ENCODE measurements at places on chromosomes 3 and 15.

GRCh38 chr15:25690673-25691543 is 172.2 kb downstream of the ATP10A start:
- no peak for DNase-seq

GRCh38 chr3:195201295-195201694 is 69.7 kb downstream of the XXYLT1 start:
- no peak for DNase-seq

DNA sequence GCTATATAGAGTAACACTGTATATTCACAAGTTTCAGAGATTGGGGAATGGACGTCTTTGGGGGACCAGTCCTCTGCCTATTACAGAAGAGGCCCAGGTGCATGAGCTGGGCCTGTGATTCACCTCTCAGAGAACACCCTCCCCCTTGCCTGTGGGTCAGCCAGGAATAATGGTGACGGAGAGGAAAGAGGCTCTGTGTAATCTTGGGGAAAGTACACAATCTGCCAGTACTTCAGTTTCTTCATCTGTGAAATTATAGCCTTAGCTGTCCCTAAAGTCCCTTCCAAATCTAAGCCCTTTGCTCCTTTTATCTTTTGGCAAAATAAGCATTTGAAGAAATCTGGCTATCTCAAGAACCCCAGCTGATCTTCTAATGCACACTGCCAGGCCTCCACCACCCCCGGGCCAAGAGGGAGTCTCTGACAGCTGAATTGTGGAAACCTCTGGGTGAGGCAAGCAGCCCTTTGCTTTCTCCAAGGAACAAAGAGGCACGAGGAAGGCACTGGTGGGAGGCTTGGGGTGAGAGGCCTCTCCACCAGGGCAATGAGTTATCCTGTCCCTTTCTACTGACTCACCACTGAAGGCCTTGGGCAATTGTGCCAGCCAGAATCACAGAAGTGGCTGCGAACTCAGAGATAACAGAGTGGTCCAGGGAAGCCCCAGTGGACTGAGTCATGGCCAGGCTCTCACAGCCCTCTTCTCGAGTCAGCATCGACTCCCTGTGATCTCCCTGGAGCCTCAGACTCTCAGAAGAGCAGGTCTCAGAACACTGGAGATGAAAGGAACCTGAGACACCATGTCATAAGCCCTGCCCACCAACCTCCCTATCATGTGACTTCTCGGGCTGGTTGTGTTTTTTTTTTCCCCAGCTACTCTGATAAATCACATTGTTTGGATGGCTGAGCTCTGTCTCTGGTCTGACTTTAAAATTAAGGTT is 31.8 kb downstream of the CCNL1 start:
- DNase-seq, result peak; percentile 37

GRCh38 chr3:111438283-111438682 is 103.7 kb upstream of the CD96 start:
- no peak for DNase-seq

DNA sequence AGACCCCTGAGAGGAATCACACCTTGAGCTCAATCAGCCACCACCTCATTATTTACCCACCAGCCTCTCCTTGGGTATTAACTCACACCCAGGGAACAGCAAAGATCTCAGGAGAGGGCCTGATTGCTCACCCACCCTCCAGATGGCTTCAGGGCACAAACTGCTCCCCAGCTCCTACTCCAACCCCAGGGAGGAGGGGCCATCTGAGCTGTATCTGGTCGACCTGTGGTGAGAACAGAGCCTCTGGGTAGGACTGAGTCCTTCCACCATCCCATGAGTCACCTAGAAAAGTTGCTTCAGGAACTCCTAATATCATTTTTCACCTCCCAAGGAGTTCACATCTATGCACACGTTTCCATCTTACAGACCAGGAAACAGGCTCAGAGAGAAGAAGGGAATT is 44.8 kb upstream of the HES1 start:
- DNase-seq, result no peak

DNA sequence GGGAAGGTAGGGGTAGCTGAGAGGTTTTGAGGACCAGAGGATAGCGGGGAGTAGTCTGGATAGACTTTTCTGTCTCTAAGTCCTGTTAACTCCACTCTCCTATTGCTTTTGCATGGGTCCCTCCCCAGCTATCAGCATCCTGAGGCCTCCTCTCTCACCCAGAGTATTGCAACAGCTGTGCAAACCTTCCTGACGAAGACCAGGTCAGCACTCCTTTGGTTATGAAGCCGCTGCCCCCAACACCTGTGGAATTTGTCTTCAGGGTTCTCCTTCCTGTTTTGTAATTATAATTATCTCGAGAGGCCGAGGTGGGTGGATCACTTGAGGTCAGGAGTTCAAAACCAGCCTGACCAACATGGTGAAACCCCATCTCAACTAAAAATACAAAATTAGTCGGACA is 24.8 kb downstream of the TYRO3 start:
- no peak for DNase-seq

Measured in WERI-Rb-1 (cell line).